Activated CD4-positive, alpha-beta T cell treated with anti-CD3 and anti-CD28 coated beads for 36 hours (primary cell): ENCODE measurements at places on chromosomes 4 and X. TPM values are rescaled to one million over a fixed set of nuclear protein-coding genes. Genes with fewer than 3 reads are reported as not detected.

- DNase-seq: no peak
Observed at GRCh38 chr4:82352825-82353366, 20.9 kb downstream of the HNRNPD start.

- DNase-seq: no peak
Observed at GRCh38 chrX:96579252-96579651, 105.4 kb upstream of the DIAPH2 start.

GRCh38 chrX:15931362-15931761 lies 76.7 kb upstream of the AP1S2 start:
- DNase-seq: no peak

- no peak for DNase-seq
Observed at GRCh38 chrX:101029665-101030064, 22.2 kb downstream of the TRMT2B start.

- no peak for DNase-seq
Observed at GRCh38 chr4:17934286-17934685, 87.3 kb downstream of the LCORL start.

DNA sequence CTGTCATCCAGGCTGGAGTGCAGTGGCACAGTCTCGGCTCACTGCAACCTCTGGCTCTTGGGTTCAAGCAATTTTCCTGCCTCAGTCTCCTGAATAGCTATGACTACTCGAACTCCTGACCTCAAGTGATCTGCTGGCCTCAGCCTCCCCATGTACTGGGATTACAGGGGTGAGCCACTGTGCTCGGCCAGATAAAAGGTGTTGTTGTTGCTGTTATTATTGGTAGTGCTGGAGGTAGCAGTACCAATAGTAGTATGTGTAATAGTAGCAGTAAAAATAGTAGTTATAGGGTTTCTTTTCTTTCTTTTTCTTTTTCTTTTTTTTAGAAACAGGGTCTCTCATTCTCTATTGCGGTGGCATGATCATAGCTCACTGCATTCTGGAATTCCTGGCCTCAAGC lies 592.1 kb downstream of the ARAP2 start:
- DNase-seq: no peak

DNA sequence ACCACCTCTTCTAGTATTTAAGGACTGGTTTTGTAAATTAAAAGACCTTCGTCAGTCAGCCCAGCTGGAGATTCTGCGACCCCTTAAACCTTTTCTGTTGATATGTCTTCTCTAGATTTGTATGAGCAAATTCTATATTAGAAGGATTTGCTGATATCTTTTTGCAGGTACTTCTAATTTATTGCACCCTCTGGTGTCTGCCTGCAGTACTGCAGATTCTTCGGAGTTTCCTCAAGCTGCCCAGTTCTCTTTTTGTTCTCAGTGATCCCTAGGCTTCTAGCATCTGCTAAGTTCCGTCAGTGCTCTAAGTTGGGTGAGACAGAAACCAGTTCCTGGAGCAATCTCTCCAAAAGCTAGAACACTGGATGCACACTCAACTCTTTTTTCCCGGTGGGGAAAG lies 545.2 kb downstream of the C4orf33 start:
- peak; percentile 70 for DNase-seq

- no peak for DNase-seq
Observed at GRCh38 chr4:37765741-37766140, 60.7 kb upstream of the PGM2 start.

- no peak for DNase-seq
Observed at GRCh38 chr4:23120374-23120773, 427.6 kb downstream of the GBA3 start.

DNA sequence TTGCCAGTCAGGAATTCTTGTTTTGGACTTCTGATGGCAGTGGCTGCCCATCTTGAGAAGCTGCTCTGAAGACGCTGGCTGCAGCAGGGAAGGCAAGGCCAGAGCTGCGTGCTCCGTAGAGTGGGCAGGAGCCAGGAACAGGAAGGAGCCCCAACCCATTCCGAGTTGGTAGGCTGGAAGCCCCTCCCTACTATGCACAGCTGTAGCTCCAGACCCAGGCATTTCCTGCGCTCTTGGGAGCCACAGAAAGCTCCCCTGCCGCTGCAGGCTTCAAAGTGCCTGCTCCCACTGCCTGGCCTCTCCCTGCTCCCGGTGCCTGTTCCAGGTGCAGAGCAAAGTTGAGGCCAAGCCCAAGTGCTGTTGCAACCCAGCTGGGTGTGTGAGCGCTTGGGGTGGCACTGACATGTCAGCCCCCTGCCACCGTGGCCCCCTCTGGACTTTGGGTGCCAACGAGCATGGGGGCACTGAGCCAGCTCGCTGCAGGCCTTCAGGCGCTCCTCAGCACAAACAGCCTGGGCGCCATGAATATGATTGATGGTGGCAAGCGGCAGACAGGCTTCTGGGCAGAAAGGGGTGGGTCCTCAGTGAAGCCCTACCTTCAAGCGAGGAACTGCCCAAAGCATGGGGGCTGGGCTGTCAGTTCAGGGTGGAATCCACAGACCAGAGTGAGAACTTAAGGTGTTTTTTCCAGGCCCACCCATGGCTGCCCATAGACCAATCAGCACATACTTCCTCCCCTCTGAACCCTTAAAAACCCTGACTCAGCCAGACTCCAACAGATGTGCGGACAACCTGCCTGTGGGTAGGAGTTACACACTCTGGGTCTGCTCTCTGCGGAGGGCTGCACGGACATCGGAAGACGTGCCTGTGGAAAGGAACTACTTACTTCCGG lies 677.2 kb upstream of the INTU start:
- DNase-seq: no peak

GRCh38 chrX:31092970-31093638 lies 21.3 kb upstream of the FTHL17 start:
- DNase-seq: no peak

DNA sequence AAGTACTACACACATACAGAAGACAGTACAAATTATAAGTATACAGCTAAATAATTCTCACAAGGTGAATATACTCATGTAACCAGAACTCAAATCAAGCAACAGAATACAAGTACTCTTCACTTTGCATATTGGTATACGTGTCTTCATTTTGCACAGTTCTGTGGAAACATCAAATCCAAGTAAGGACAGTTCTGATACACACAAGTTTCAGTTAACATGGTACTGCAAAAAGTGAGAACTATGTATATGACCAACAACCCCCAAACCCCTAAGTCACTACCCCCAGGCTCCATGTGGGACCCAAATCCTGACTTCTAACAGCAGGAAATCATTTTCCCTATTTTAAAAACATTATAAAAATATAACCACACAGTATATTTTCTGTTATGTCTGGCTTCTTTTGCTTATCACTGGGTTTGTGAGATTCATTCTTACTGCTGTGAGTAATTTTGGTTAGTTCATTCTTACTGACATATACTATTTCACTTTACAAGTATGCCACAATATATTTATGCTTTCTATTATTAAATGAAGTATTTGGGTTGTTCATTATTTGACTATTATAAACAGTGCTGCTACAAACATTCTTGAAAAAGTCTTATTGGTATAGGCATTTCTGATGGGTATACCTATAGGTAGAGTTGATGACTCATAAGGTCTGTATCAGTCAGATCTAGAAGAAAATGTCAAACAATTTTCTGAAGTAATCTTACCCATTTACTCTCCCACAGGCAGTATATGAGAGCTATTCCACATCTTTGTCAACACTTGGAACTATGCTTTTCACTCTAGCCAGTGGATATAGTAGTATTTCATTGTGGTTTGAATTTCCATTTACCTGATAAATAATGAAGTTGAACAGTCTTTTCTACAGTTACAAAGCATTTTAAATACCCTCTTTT lies 47.0 kb downstream of the SCLT1 start:
- no peak for DNase-seq

- DNase-seq: no peak
Observed at GRCh38 chr4:150570862-150571261, 11.1 kb upstream of the MAB21L2 start.

DNA sequence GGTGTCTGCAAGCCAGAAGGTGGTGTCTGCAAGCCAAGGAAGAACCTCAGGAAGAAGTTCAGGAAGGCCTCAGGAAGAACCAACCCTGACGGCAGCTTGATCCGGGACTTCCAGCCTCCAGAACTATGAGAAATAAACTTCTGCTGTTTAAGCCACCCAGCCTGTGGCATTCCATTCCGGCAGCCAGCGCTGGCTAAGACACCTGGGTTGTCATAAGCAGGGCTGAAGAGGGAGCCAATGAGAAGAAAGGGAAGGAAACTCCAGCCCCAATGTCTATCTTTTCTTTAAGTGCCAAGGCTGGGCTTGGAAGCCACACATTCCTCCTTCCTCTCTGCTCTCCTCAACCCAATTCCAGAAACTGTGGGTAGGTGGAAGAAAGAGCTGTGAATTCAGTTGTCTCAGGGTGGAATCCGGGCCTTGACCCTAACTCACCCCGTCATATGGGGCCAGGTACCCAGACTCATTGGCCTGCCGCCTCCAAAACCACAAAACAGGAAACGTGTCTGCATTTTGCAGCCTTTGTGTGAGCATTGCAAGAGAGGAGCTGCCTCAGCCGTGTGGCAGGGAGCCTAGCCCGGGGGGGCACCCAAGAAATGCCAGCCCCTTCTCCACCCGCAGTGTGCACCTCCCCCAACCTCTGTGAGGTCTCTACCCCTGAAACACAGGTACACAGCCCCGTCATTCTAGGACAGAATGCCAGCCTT lies 26.8 kb downstream of the CRMP1 start:
- DNase-seq: peak; percentile 44

GRCh38 chr4:1490654-1491327 lies 84.5 kb upstream of the NKX1-1 start:
- no peak for DNase-seq

DNA sequence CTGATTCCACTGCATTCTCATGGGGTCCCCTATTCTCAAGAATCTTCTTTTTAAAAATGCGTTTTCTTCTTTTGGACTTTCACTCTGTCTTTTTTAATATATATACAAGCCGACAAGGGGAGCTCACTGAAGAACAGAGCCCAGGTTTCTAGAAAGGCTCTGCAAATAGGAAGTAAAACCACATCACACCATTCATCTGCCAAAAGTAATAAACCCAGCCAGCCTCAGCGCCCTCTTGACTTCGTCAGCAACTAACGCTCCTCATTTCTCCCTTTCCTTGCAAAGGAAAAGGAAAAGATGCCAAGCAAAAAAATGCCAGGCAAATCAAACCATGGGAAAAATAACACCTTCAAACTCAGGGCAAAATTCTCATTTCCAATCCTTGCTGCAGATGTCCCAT lies 136.4 kb downstream of the HHIP start:
- no peak for DNase-seq

DNA sequence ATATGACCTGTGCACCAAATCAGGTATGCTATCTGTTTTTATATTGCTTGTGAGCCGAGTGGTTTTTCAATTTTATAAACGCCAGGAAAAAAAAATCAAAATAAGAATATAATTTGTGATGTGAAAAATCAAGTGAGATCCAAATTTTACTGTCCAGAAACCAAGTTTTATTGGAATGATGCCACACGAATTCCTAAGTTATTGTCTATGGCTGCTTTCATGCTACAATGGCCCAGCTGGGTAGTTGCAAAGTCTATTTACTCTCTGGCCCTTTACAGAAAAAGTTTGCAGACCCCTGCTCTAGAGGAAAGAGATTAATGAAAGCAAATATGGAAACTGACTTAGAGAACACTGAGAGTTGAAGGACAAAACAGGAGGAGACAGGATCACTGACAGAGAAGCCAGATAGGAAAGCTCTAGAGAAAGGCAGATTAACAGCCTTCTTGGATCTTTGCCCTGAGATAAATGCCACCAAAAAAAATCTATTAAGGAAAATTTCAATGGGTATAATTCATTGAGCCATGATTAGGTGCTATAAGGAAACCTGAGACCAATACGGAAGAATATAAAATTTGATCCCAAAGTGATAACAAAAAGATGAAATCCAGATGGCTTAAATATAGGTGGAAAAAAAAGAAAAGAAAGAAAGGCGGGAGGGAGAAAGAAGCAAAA lies 29.8 kb downstream of the PRSS12 start:
- no peak for DNase-seq

DNA sequence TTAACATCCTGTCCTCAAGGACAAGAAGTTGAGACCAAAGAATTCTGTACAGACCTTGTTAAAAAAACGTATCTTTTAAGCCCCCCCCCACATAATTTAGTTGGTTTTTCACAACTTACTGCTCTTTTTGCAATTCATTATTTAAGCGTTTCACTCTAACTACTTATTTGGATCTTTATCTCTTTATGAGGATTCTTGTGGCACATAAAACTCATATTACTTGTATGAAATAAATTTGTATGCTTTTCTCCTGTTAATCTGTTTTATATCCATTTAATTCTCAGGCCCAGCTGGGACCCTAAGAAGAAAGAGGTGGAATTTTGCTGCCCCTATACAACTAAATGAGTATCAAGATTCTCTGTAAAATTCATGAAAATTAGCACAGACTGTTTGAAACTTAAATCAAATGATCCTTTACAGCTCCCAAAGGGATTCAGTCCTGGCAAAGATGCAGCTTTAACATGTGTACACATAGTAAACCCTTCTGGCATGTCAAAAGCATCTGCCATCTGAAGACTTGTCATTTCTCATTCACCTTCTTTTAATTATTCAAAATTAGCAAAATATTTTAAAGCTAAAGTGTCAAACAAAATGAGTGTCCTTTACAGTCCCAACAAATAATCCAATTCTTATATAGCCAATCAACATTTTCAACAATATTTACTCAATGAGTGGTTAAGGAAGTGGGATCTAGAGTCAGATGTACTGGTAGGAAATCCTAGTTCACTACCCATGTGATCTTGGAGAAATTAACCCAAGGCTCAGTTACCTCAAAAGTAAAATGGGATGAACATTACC lies 17.7 kb downstream of the ARAP2 start:
- DNase-seq: no peak

GRCh38 chr4:8155660-8156421 lies 2.8 kb downstream of the ABLIM2 start:
- no peak for DNase-seq

GRCh38 chrX:105483011-105483410 lies 262.5 kb upstream of the TEX13A start:
- no peak for DNase-seq

GRCh38 chr4:109649872-109650271 lies 53.4 kb downstream of the CASP6 start:
- no peak for DNase-seq

DNA sequence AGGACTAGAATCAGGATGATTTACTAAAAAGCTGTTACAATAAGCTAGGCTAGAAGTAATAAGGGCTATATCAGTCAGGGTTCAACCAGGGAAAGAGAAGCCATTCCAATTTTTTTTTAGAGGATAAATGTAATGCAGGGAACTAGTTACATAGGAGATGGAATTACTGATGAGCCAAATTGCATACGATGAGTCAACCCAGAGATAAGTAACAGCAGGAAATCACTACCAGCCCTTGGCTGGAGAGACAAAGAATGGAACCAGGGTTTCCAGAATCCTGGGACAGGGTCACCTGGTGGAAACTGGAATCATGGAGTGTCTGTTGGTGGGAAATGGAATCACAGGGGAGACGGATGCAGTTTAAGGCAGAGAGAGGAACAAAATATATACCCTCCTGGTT lies 13.1 kb upstream of the MAGEA4 start:
- no peak for DNase-seq

NXF2 gene
- not detected for total RNA-seq

PDHA2 gene
- not detected for total RNA-seq

IBSP gene
- not detected for total RNA-seq

CDKL5 gene
- 1.5 TPM for total RNA-seq

MCTS1 gene
- total RNA-seq: 73.3 TPM

SLC10A7 gene
- total RNA-seq: 19.2 TPM

S100G gene
- total RNA-seq: not detected

BEX2 gene
- total RNA-seq: 7.4 TPM
